ENCODE measurements at places on chromosomes 7 and 10.

GRCh38 chr7:21089653-21090052 is 303.0 kb upstream of the SP8 start:
- DNase-seq: no peak

DNA sequence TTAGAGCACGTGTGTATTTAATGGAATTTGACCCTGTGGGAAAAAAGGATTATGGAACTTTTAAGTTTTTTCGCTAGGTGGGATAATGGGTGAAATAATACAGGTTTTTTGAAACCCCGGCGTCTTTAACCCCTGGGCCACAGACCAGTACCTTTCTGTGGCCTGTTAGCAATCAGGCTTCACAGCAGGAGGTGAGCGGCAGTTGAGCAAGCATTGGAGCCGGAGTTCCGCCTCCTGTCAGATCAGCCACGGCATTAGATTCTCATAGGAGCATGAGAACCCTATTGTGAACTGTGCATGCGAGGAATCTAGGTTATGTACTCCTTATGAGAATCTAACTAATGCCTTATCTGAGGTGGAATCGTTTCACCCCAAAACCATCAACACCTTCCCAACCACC is 28.6 kb downstream of the WAC start:
- DNase-seq: no peak

DNA sequence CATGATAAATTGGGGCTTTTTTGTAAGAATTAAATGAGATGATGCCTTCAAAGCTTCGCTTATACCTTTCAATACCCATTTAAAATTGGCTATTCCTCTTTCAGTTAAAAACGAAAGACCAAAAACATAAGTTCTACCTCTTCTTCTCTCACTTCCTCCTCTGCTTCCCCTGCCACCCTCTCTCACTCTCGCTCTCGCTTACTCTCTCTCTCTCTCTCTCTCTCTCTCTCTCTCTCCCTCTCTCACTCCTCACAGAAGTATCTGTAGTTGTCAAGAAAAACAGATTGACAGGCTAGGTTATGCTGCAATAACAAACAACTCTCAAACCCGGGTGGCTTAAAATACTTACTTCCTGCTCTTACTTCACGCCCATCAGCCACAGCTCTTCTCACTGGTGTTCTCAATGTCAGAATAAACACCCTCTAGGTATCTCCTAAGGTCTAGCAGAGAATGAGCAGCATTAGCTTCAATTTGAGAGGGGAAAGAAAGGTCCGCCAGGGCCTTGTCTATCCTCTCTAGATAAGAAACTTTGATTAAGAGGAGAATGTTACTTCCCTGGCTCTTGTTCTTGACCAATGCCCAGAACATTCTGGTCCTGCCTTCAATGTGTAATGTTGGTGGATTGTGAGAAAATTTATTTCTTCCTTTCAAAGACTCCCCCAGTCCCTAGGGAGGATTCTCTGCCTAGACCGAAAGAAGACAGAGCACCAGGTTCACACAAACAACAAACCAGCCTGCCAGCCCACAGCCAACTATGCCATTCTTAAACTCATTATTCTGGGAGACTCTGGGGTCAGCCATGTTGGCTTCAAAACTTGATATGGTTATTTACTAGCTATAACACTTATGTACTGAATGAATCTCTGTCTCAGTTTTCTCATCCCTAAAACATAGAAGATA is 1028.7 kb downstream of the XPNPEP1 start:
- no peak for DNase-seq

- no peak for DNase-seq
Measured at GRCh38 chr10:70775679-70776454, 9.3 kb downstream of the TBATA start.

DNA sequence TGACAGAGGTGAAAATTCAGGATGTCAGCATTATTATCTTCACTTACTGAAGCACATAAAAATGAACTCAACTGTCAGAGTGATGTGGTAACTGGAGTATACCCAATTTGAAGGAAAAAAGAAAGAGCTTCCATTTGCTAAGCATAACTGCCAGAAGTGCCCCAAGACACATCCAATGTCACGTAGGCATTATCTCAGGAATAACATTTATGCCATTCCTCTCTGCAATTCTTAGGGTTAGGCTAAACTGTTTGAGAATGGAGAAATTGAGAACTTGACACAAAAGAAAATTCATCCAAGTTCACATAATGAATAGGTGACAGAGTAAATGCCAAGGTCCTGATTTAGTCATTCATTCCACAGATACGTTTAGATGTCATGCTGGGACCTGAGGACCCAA is 148.6 kb downstream of the GRM3 start:
- no peak for DNase-seq

Data from suppressor macrophage (primary cell).